ENCODE measurements at places on chromosomes 7 and 10. TPM values are rescaled to one million over a fixed set of nuclear protein-coding genes. Genes with fewer than 3 reads are reported as not detected.

GRCh38 chr10:59872892-59873463 is 33.4 kb downstream of the CCDC6 start:
- DNase-seq, result no peak
- no peaks in the 10 kb centered on the region for H3K27me3 ChIP-seq
- H3K4me3 ChIP-seq, result no peak overlapping the region
- H3K27ac ChIP-seq, result peak overlapping the region; percentile 21
- H3K4me1 ChIP-seq, result peaks cover 68% of the 10 kb centered on the region

ATOH7 gene
- total RNA-seq, result not detected

FEZF1 gene
- not detected for total RNA-seq

- H3K4me1 ChIP-seq, result no peaks in the 10 kb centered on the region
- peaks cover 17% of the 10 kb centered on the region for H3K27me3 ChIP-seq
- H3K4me3 ChIP-seq, result no peak overlapping the region
- no peaks in the 10 kb centered on the region for H3K36me3 ChIP-seq
Measured at GRCh38 chr10:13491747-13492360, 37.0 kb downstream of the BEND7 start.

- no peak overlapping the region for H3K27ac ChIP-seq
- no peak for DNase-seq
- H3K4me3 ChIP-seq, result no peak overlapping the region
- H3K4me1 ChIP-seq, result no peaks in the 10 kb centered on the region
- H3K27me3 ChIP-seq, result peaks cover 7% of the 10 kb centered on the region
Measured at GRCh38 chr10:113443141-113443925, 109.5 kb upstream of the HABP2 start.

GRCh38 chr10:2910656-2911055 is 156.7 kb upstream of the PFKP start:
- H3K4me1 ChIP-seq, result peaks cover 19% of the 10 kb centered on the region
- no peak for DNase-seq
- H3K4me3 ChIP-seq, result no peak overlapping the region
- no peaks in the 10 kb centered on the region for H3K36me3 ChIP-seq
- no peak overlapping the region for H3K27ac ChIP-seq

DNA sequence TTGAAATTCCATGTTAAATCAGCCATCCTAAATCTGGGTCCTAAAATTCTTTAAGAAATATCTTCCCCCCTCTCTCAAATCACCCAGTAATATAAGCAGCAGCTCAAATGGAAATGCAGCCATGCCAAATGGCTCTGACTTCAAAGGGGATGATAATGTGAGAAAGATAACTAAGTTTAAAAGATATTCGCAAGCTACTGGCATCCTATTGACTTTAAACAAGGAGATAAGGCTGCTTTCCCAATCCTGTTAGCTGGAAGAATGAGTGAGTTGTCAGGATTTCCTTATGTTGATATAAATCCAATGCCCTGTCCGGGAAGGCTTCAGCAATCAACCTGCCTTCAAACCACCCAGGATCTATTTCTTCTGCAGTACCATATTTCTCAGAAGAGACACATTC is 172.0 kb downstream of the FANK1 start:
- no peaks in the 10 kb centered on the region for H3K36me3 ChIP-seq
- no peak for DNase-seq
- H3K27me3 ChIP-seq, result peaks cover 10% of the 10 kb centered on the region
- H3K4me1 ChIP-seq, result no peaks in the 10 kb centered on the region

DNA sequence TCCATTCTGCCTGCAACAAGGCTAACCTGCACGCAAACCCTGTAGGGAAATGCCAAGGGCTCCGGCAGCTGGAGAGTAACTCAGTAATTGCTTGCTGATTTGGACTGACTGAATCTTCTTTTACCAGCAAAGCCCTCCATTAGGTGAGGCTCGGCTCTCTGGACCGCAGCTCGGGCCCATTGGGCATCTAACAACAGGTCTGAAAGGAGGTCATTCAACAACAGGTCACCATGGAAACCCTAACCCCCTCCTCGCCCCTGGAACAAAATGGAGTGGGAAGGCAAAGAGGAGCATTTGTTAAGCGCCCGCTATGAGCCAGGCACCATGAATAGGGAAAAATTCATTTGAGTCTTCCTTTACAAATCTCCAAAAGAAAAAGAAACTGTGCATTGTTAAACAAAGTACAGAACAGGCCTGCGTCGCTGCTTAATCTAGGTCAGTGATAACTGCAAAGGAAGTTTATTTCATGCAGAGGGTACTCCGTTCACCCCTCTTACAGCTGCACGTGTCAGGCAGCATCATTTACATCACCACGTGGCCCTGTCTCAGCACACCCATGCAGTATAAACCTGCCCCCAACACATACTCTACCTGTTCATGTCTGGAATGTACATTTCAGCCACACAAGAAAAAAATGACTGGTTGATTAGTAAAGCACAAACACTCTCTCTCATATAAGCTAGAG is 248.8 kb upstream of the NEBL start:
- no peaks in the 10 kb centered on the region for H3K36me3 ChIP-seq
- H3K4me3 ChIP-seq, result no peak overlapping the region
- H3K27me3 ChIP-seq, result no peaks in the 10 kb centered on the region
- H3K4me1 ChIP-seq, result no peaks in the 10 kb centered on the region
- no peak for DNase-seq

DNA sequence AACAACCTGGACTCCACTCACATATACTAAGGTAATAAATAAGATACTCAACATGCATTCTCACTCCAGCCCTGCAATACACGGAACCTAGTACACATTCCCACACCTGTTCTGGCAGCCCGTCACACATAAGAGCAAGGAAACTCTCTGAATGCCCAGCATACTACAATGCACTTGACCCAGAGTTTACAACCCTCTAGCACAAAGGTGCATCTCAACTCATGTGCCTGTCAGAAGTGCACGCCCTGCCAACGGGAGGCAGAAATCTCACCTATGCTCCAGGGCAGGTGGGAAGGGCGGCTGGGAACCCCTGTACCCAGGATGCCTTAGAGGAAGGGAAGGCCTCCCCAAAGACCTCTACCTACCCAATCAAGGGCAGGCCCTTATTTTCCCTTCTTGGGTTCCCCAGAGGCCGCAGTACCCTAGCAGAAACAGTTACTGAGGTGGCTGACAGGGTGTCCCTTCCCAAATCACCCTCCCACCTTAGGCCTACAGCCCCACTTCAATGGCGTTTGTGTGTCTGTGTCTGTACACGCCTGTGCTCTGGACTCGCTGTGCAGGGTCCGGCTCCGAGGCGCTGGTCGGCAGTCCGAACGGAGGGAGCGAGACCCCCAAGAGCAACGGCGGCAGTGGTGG is 2.0 kb downstream of the EVX1 start:
- peaks cover 6% of the 10 kb centered on the region for H3K4me1 ChIP-seq
- H3K36me3 ChIP-seq, result no peaks in the 10 kb centered on the region
- H3K27me3 ChIP-seq, result peaks cover 77% of the 10 kb centered on the region

DNA sequence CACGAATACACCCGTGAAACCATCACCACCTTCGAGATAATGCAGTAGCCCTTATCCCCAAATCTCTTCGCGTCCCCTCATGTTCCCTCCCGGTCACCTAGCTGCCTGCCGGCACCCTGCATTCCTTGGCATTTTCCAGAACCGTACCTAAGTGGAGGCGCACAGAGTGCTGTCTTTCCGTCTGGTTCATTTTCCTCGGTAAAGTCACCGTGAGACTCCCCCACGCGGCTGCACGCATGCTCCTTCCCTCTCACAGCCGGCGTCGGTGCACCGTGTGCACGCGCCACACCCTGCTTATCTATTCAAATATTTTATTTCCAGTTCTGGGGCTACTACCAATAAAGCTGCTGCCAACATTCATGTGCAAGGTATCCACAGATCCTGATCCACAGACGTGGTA is 65.5 kb upstream of the NKX6-2 start:
- no peak overlapping the region for H3K4me3 ChIP-seq
- peaks cover 24% of the 10 kb centered on the region for H3K27me3 ChIP-seq
- no peak for DNase-seq
- no peaks in the 10 kb centered on the region for H3K36me3 ChIP-seq

DNA sequence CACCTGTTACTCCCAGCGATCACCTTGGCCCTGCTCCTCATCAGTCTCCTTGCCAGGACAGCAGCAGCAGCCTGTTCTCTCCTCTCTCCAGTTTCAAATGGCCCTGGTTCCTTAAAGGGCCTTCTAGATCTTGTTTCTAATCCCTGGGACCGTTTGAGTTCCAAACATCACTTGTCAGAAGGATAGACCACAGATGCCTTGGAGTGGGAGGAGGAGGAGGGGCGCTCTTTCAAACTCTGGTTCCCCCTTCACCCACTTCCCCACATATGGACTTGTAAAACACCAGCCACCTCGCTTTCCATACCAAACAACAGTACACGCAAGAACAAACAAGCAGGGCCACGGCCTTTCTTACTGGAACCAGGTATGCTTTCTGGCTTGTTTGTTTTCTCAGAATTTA is 104.8 kb downstream of the PLXNA4 start:
- H3K36me3 ChIP-seq, result no peaks in the 10 kb centered on the region
- DNase-seq, result no peak
- peaks cover 9% of the 10 kb centered on the region for H3K4me1 ChIP-seq
- H3K27me3 ChIP-seq, result no peaks in the 10 kb centered on the region

ST8SIA6 gene
- 0.19 TPM for total RNA-seq

- H3K27me3 ChIP-seq, result no peaks in the 10 kb centered on the region
- H3K4me3 ChIP-seq, result peak overlapping the region; percentile 97
- peaks cover 43% of the 10 kb centered on the region for H3K4me1 ChIP-seq
- DNase-seq, result peak; percentile 63
- peaks cover 7% of the 10 kb centered on the region for H3K36me3 ChIP-seq
Measured at GRCh38 chr7:148697256-148698006, 1.3 kb upstream of the CUL1 start.

CALCR gene
- total RNA-seq, result not detected

DNA sequence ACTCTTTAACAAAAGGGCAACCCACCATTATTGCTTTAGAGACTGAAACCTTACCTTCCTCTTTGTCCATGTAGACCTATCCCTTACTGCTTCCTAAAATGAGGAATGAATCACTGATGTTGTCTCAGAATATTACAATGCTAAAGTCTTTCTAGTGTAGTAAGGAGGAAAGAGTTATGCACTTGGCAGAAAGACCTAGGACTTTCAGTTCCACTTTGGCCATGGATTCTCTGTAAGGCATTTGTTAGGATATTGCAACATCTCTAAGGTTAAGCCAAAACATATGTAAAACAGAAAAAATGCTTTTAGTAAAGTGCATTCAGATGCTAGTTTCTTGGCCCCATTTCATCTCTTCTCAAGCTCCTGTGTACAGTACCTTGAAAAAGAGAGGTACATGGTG is 230.9 kb downstream of the PARD3 start:
- no peak overlapping the region for H3K27ac ChIP-seq
- peaks cover 4% of the 10 kb centered on the region for H3K27me3 ChIP-seq
- no peaks in the 10 kb centered on the region for H3K4me1 ChIP-seq
- no peak for DNase-seq
- no peak overlapping the region for H3K4me3 ChIP-seq

DNA sequence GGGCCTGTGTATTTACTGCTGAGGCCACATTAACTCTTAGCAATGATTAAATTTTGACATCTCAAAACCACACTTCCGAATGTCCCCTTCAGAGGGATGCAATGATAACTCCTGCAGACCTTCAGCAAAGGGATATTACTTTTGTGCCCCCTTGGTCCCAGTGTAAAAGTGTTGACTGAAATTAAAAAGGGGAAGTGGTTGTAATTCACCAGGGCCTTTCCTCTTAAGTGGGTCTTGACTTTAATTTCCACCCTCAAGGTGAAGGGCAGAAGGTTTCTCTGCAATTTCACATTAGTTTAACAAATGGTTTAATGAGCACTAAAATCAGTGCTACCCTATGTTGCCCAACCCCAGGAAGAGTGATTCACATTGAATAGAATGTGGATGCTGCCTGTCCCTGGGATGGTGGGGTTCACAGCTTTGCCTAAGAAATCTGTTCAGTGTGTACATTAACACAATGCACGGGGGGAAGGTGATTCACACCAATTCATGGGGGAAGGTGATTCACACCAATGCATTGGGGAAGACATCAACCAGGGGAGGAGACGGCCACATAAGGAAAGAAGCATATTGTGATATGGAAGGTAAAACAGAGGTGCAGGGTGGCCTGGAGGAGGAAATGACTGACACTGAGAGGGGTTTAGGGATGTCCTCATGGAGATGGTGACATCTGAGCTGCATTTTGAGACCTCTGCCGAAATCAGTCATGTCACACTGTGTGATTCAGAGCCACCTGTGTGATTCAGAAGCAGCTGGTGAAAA is 19.4 kb upstream of the TNS3 start:
- peaks cover 12% of the 10 kb centered on the region for H3K4me1 ChIP-seq
- no peak overlapping the region for H3K4me3 ChIP-seq
- no peak for DNase-seq

GRCh38 chr7:93245525-93246432 is 13.6 kb downstream of the VPS50 start:
- no peak overlapping the region for H3K27ac ChIP-seq
- H3K4me1 ChIP-seq, result no peaks in the 10 kb centered on the region
- H3K27me3 ChIP-seq, result no peaks in the 10 kb centered on the region
- no peak for DNase-seq
- H3K4me3 ChIP-seq, result peak overlapping the region; percentile 34

DNA sequence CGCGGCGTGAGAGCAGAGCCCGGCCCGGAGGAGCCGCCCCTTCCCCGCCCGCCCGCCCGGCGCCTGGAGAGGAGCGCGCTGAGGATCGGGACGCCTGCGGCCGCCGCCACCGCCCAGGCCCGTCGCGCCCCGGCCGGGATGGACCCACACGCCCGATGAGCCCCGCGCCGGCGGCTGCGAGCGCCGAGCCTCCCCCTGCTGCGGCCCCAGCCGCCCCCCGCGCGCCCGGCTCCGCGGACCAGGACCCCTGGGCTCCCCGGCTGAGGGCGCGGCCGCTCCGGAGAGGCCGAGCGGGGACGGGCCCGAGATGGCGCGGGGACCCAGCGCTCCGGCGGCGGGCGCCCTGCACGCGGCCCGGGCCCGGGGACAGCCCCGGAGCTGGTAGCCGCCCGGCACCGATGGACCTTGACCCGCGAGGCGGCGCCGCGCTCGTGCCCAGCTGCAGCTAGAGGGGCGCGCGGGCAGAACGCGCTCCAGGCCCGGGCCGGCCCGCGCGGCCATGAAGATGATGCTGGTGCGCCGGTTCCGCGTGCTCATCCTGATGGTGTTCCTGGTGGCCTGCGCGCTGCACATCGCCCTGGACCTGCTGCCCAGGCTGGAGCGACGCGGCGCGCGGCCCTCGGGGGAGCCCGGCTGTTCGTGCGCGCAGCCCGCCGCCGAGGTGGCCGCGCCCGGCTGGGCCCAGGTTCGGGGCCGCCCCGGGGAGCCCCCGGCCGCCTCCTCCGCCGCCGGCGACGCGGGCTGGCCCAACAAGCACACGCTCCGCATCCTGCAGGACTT is 520 bp downstream of the FAM20C start:
- H3K36me3 ChIP-seq, result no peaks in the 10 kb centered on the region
- no peak overlapping the region for H3K27ac ChIP-seq
- peaks cover 22% of the 10 kb centered on the region for H3K27me3 ChIP-seq
- no peak for DNase-seq
- no peak overlapping the region for H3K4me3 ChIP-seq
- no peaks in the 10 kb centered on the region for H3K4me1 ChIP-seq

All from natural killer cell treated with Interleukin-12 subunit alpha and Interleukin-12 subunit beta and Interleukin-15 and Interleukin-18, amount 100 ng/mL, for 72 hours (primary cell).